ENCODE measurements at places on chromosomes 12 and 14.

DNA sequence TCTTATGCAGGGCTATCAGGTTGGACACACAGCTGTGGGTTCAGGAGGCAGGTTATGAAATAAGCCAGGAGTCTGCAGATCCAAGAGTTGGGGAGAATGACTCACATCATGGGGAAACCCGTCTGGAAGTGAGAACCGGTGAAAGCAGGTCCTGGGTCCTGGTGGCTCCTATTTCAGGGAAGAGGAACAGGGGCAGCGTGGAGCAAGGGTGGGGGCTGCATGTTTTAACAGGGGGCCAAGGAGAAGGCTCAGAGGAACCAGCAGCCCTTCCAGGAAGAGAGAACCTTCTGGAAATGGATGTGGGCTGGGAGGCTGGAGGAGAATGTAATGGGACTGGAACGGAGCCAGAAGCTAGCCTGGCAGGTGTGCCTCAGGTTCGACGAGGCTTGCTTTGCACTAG, 7.8 kb upstream of the KRT74 start:
- peak; percentile 96 for DNase-seq

GRCh38 chr12:25521625-25522256, 31.3 kb downstream of the LMNTD1 start:
- DNase-seq, result no peak

DNA sequence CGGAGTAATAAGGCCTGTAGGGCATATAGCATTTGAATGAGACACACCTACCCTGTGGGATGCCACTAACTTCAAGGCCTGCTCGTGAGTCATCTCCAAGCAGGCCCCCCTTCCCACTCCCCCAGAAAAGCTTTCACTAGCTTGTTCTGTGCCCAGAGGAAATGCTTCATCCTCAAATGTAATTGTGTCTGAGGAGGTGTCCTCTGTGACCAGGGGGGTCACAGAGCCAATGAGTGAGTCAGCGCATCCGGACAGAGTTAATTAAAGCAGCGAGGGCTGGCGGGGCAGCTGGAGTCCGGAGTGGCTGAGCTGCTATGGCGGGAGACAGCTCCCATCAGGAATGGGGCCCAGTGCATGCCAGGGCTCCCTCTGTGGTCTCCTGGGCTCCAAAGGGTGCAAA, 27.0 kb upstream of the ESRRB start:
- peak; percentile 7 for DNase-seq

DNA sequence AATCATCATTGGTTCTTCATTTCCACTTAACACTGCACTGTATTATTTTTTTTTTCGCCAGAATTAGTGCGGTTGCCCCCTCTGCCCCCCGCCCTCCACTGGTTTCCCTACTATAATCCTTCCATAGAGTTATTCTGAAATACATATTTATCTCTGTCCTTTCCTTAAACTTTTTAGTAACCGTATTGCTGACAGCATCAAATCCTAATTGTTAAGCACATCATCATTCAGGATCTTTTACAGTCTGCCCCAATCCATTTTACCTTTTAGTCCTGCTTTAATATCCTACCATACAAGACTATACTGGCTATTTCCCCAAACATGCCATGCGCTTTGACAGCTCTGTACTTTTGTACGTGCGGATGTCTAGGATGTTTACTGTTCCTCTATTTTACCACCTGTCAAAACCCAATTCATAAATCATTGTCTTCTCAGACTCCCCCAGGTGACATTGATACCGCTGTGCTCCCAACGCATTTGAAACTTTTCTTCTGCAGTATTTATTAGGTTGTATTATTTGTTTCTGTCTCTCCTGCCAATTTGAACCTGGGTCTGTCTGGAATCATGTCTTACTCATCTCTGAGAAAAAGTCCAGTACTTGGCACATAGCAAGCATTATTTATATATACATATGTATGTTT, 1.0 kb downstream of the FGFR1OP2 start:
- DNase-seq, result peak; percentile 33

DNA sequence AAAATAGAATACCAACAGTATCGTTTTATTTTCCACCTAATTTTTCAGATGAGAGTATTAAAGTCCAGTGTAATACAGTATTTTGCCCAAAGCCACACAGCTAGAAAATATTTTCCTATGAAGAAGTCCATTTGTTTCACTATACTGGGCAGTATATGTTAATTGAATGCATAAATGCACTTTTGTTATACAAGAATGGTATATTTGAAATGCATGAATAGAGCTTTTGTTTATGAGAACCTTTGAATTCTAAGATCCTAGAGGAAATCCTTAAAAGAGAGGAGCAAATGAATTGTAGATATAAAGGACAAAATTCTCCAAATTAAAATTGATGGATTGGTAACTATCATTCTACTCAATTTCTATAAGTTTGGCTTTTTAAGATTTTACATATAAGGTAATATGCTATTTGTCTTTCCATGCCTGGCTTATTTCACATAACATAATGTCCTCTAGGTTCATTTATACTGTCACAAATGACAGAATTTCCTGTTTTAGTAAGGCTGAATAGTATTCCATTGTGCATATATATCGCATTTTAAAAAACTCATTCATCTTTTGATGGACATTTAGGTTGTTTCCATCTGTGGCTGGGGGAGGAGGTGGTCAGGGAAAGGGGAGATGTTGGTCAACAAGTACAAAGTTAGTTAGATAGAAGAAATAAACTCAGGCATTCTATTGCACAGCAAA, 136.6 kb upstream of the DCN start:
- DNase-seq, result no peak

DNA sequence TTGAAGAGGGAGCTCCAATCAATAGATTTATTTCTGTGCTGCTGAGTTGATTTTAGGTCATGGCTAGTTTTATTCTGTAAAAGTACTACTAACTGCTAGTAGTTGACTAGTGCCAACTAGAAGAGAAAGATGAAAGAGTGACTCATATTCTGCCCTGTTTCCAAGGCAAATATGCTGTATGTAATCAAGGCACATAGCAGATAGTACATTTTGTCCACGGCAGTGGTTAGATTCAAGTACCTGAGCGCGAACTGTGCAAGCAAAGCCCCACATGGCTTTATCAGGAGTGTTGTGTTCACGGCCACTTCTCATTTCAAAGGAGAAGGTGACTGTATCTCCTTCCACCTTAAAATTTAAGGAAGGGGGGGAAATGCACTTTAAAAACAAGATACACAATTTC, 126.8 kb downstream of the TRAFD1 start:
- DNase-seq, result peak; percentile 34

DNA sequence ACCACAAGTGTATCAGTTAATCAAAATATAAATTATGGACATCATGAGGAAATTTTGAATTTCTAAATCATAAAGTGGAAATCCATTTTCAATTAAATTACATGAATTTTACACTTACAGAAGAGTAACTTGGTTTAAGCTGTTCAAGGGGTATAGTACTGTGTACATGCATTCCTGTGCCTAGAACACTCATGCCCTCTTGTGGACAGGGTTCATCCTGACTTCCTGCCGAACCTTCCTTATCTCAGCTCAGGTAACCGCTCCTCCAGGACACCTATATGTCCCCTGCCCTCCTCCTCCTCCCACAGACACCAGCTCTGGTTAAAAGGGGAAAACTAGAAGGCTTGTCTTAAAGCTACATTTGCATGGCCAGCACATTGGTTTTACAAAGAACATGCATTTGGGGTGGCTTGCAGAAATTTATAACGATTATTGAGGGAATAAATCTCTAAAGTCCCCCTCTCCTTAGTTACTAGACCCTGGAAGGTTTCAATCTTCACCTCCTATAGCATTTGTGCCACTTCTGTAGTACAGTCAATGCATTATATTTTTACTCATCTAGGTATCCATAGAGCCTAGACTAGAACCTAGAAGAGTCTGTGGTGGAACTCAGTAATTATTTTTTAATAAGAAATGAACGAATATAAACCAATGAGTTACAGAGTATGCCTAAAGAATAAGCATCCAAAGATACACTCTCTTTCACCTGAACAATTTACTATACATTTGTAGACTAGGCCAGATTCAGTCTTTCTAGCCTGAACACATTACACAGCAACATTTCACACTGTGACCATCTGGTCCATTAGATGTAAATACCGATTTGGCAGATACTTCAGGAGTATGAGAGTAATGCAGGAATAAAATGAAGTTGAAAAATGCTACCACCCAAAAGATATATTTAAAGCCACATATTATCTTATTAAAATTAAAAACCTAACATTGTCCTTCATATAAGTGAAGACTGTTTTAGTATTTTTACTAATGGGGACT, 345.6 kb downstream of the PAWR start:
- DNase-seq, result peak; percentile 71

DNA sequence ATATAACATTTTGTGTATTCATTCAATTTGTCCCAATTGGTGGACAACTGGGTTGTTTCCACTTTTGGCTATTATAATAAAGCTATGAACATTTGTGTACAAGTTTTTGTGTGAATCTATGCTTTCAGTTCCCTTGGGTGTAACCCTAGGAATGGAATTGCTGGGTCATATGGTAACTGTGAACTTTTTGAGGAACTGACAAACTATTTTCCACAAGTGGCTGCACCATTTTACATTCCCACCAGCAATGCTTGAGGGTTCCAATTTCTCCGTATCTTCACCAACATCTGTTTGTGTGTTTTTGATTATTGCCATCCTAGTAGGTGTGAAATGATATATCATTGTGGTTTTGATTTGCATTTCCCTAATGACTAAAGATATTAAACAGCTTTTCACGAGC, 13.0 kb downstream of the LPCAT3 start:
- no peak for DNase-seq

GRCh38 chr12:76711241-76711640, 52.7 kb upstream of the ZDHHC17 start:
- no peak for DNase-seq

GRCh38 chr12:62817556-62818271, 117.2 kb downstream of the PPM1H start:
- peak; percentile 10 for DNase-seq

- DNase-seq, result peak; percentile 7
These were observed 119.5 kb downstream of the ANO4 start for GRCh38 chr12:100913872-100914592.

DNA sequence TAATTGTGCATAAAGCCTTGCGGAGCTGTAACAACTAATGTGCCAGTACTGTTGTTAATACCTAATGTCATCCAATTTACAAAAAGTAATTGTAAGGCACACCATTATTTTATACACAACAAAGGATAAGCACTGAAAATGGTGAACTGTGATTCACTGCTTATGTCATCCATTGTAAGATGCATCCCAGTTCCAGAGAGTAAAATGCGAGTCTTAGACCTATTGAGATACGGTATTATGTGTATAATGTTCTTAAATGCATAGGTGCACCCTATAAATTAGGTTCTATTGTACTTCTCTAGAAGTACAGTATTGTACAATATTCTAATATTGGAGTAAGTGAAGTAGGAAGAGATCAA, 406 bp downstream of the PARP2 start:
- peak; percentile 43 for DNase-seq

DNA sequence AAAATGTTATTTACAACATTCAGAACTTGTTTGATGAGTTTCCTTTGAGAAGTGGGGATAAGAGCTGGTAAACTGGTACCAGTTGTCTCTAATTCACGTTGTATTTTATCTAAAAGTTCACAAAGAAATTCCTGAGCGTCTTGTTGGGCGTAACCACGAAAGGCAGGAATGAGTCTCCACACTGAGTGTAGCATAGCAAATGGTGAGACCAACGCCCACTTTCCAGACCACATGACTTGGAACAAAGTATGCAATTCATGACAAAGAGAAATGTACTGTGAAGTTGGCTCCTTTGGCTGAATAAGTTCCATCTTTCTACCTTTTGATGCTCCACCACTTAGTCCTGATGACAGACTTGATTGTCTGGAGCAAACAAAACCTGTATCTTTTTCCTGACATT, 18.4 kb downstream of the USP44 start:
- DNase-seq, result peak; percentile 69

DNA sequence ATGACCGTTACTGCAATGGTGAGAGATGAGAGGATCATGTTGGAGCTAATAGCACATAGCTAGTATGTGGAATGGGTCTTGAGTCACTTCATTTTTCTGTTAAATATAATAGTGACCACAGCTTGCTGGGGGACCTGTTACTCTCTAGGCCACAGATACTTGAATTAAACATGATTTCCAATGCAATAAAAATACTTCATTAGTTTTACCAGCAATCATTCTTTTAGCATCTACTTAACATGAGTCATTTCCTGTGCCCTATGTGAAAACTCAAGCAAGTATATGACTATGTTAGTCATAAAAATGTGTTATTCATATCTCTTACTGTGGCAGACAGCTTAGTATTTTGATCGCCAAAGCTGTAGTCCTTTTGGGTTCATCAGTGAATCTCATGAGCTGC, 798.8 kb downstream of the SLC16A7 start:
- peak; percentile 76 for DNase-seq

GRCh38 chr12:31386364-31386777, 60.4 kb upstream of the SINHCAF start:
- DNase-seq, result no peak

GRCh38 chr12:14950982-14951746, 10.2 kb downstream of the ARHGDIB start:
- peak; percentile 84 for DNase-seq

DNA sequence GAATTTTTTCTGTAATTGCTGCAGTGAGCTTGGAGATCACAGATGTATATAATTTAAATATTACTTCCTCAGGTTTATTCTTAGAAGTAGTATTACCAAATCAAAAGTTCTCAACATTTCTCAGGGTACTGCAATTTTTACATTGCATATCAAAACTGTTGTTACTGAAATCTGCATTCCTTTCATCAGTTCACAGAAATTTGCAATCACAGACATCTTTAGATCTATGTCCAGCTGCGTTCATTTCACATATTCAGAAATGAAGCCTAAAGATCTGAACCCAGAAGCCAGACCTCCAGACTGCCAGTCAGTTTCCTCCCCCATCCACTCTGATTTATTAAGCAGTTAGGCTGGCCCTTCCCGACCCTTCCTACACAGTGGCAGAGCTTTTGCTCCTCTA, 18.2 kb upstream of the IFT81 start:
- DNase-seq, result no peak

DNA sequence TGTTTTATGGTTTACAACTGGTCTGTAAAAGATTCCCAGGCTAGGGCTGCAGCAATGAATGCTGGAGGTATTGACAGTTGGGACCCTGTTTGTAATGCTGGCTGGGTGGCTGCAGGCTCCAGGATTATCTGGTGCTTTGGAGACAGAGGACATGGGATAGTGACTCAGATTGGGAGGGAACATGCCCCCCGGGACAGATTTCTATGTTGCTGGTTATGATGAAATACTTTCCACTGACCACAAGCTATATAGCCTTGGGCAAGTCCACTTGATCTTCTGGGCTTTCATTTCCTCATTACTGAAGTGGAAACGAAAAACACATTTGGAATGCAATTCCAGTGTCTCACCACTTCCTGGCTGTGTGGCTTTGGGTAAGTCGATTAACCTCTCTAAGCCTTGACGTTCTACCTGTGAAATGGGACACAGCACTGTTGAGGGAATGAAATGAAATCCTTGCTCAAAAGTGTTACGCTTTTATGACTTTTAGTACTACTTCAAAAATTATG, 6.3 kb upstream of the TPCN1 start:
- peak; percentile 76 for DNase-seq

DNA sequence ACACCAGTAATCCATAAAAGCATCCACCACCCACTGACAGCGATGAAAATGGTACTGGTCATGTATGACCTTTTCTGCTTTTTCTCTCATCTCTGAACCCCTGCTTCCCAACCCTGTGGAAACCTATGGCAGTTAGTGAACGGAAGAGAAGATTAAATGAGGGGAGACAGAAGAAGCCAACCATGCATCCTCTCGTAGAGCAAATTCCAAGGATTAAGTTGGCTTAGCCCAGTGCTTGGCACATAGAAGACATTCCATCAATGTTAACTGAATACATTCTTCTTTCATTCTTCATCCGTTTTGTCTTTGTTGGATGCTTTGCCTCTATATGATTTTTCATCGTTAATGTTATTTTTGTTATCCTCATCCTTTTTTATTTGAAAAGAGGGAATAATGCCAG, 339.7 kb upstream of the FLRT2 start:
- no peak for DNase-seq
